ENCODE measurements at places on chromosomes 4 and X. TPM values are rescaled to one million over a fixed set of nuclear protein-coding genes. Genes with fewer than 3 reads are reported as not detected.
A peak's percentile ranks its signal among the peaks of the same experiment; 100 is the strongest.

- no peak for DNase-seq
Measured at GRCh38 chr4:130632731-130633604, 1537.0 kb downstream of the C4orf33 start.

NHSL2 gene
- 10.8 TPM for total RNA-seq

ENAM gene
- total RNA-seq = not detected

GRCh38 chrX:95383778-95384177 lies 1300.9 kb upstream of the DIAPH2 start:
- DNase-seq = no peak

CSAG2 gene
- not detected for total RNA-seq

DNA sequence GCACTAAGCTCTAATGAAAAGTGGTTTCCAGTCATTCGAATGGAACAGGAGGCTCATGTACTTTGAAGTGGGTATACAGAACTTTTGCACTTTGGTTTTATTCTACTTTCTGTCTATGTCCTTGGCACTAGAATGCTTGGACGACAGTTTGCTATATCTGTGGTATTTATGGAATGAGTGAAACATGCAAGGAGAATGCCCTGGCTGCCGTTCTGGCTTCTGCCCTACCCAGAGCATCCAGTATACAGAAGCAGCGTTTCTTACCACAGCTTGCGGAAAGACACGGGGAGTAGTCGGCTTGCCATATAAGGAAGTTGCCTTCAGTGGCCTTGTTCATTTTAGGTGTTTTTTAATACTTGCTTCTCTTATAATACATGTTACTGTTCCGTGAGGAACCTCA lies 98.0 kb downstream of the TBL1X start:
- DNase-seq = no peak

DNA sequence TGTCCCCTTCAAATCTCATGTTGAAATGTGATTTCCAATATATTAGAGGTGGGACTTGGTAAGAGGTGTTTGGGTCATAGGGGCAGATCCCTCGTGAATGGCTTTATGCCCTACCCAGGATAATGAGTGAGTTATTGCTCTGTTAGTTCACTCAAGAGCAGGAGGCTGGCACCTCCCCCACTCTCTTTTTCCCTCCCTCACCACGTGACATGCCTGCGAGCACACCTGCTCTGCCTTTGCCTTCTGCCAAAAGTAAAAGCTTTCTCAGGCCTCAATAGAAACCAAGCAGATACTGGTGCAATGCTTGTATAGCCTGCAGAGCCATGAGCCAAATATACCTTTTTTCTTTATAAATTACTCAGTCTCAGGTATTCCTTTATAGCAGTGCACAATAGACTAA lies 286.3 kb upstream of the UGT8 start:
- DNase-seq = no peak

PASD1 gene
- not detected for total RNA-seq

FGFRL1 gene
- 54.9 TPM for total RNA-seq

DNA sequence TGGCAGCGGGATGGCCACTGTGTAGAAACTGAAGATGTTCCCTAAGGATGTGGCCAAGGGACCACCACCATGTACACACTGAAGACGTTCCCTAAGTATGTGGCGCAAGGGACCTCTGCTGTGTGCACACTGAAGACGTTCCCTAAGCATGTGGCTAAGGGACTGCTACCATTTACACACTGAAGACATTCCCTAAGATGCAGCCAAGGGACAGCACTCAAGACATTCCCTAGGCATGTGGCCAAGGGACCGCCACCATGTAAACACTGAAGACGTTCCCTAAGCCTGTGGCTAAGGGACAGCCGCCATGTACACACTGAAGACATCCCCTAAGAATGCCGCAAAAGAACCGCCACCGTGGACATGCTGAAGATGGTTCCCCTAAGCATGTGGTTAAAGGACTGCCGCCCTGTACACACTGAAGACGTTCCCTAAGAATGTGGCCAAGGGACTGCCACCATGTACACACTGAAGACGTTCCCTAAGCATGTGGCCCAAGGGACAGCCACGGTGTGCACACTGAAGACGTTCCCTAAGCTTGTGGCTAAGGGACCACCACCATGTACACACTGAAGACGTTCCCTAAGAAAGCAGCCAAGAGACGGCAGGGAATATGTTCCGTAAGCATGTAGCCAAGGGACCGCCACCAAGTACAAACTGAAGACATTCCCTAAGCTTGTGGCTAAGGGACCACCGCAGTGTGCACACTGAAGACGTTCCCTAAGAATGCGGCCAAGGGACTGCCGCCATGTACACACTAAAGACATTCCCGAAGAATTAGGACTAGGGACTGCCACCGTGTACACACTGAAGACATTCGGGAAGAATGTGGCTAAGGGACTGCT lies 43.3 kb downstream of the DHRSX start:
- DNase-seq = no peak

MAGEA3 gene
- not detected for total RNA-seq

- DNase-seq = no peak
Measured at GRCh38 chrX:135389717-135390116, 32.0 kb upstream of the SMIM10L2A start.

GRCh38 chr4:153205757-153206156 lies 1.5 kb downstream of the TRIM2 start:
- DNase-seq = no peak

DNA sequence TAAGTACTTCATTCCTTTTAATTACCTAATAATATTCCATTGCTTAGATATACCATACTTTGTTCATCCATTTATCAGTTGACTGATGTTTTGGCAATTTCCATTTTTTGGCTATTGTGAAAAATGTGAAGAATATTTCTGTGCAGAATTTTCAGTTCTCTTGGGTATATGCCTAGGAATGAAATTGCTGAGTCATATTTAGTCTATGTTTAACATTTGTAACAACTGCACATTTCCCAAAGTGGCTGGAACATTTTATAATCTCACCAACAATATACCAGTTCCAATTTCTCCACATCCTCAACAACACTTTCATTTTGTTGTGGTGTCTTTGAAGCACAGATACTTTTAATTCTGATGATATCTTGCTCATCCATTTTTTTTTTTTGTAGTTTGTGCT lies 215.5 kb downstream of the PDGFC start:
- DNase-seq = no peak

GRCh38 chr4:146435962-146436361 lies 85.8 kb downstream of the SLC10A7 start:
- no peak for DNase-seq

GRCh38 chr4:137635601-137636000 lies 103.3 kb upstream of the PCDH18 start:
- DNase-seq = no peak

GRCh38 chrX:9352694-9353411 lies 112.0 kb upstream of the TBL1X start:
- no peak for DNase-seq

SERTM2 gene
- total RNA-seq = 0.11 TPM

DNA sequence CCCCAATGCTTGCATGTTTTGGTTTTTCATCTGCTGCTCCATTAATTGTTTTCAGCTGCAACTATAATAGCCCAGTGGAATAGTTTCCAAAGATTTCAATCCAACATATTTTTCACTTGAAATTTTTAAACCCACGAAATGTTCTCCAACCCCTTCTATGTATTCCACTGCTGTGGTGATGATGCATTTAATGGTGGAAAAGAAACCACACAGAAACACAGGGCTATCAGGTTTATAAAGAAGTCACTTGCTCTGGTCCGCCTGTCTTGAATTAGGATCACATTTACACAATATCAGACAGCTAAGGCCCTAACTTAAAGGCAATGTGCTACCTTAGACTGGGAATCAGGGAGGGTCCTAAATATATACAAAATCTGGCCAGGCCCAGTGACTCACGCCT lies 35.0 kb downstream of the OPHN1 start:
- no peak for DNase-seq

SERPINA7 gene
- not detected for total RNA-seq

- DNase-seq = no peak
Measured at GRCh38 chr4:156377036-156377710, 423.5 kb upstream of the CTSO start.

CCKAR gene
- not detected for total RNA-seq

- DNase-seq = peak; percentile 92
Measured at GRCh38 chr4:41644288-41644914, 104.1 kb downstream of the PHOX2B start.

- no peak for DNase-seq
Measured at GRCh38 chrX:113651306-113651705, 810.7 kb upstream of the AMOT start.

GNRHR gene
- not detected for total RNA-seq

- no peak for DNase-seq
Measured at GRCh38 chr4:70701271-70701670, 12.9 kb downstream of the UTP3 start.

DNA sequence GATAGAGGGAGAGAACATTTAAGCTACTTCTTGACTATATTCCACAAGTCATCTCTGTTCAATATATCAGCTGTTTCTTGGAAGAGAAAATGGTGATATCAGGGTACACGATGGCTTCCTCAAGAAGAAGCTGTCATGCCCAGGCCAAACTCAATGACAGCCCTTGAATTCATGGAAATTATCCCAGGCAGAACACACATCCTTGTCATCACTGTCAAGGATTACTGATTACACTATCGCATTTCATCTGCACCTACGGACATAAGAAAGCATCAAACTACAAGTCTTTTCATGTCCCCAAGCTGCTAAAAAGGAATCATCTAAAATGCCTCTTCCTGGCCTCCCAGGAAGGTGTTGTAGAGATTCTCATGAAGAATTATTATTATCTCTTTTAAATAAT lies 165.2 kb upstream of the SLC7A11 start:
- DNase-seq = no peak

FANCB gene
- total RNA-seq = 19.5 TPM

MAGEB10 gene
- not detected for total RNA-seq

DNA sequence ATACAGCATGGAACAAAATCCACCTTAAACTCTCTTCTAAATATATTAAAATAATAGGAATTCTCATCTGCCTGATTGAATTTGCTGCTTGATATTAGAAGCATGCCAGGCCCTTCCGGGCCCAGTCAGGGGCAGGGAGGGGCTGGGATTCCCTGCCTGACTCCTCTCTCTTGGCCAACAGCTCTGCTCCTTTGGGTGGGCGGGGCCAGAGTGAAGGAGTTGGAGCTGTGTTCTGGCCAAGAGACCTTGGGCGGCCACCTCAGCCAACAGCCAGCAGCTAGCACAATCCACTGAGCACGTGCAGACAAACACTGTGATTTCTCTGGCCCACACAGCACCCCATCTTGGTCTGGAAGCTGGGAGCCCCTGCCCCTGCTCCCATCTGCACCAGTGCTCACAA lies 140.3 kb downstream of the PJA1 start:
- no peak for DNase-seq

- DNase-seq = no peak
Measured at GRCh38 chrX:21711129-21711847, 46.6 kb downstream of the SMPX start.

DNA sequence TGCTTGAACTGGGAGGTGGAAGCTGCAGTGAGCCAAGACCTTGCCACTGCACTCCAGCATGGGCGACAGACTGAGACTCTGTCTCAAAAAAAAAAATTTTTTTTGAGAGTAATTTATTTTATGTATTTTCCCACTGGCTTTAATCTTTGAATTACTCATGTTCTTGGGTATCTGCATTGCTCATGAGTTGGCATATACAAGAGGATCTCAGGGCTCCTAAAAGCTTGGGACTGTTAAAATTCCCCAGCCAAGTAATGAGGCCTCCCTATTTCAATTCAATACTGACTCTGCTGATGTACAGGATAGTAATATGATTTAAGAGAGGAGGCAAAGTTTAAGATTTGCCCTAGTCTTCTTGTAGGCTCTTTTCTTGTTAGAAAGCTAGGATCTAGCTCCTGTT lies 6.2 kb downstream of the IL21 start:
- DNase-seq = no peak

GRCh38 chr4:38601244-38601915 lies 62.6 kb upstream of the KLF3 start:
- no peak for DNase-seq

- DNase-seq = no peak
Measured at GRCh38 chrX:39969819-39970504, 127.8 kb downstream of the BCOR start.

DNA sequence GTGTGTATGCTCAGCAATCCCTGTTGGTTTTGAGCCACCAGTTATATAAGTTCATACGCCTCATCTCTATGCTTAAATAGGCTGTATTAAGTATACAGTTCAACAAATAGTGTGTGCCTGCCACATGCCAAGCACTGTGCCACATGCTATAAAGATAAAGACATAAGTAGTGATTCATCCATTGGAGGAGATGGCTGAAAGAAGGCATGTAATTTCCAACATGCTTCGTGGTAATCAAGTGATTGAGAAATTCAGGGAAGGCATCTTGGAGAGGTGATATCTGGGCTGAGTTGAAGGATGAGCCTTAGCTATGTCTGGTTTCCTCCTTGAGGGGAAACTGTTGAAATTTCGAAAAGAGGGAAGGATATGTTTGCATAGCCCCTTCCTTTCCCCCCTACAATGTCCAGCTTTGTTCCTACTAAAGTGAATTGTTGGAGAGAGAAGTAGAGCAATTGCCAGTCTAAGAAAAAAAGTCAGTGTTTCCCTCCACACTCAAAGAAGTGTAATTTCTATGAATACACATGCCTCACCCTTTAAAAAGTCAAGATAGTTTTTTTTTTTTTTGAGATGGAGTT lies 96.5 kb downstream of the ARHGAP10 start:
- DNase-seq = no peak

DNA sequence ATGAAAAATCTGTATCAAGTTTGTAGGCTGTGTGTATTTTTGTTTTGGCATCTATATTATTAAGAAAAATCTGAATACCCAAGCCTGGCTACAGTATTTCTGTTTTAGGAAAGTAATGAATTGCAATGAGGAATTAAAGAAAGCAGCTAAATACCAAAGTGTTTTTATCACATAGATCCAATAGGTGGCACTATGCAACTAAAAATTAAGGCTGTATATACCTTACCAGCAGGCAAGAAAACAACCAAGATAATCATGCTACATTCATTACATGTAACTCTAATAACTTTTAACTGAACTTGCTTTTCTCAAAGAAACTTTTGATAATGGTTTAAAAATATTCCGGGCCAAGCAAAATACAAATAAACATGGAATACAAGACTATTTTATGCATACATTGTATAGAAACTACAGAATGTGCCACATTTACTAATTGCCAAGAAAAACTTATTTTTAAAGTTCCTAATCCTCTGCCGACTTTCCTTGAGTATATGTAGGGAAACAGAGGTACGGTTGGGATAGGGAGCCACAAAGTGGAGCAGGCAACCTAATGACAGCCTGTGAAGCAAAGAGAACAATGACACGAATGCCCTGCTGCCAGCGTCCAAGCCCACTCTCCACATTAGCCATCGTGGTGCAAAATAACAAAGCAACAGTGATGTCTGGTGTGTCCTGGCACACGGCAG lies 63.7 kb downstream of the SEC24D start:
- no peak for DNase-seq
